ENCODE measurements at places on chromosomes 2 and 18. TPM values are rescaled to one million over a fixed set of nuclear protein-coding genes. Genes with fewer than 3 reads are reported as not detected.

The PLGLB2 gene
- total RNA-seq: 0.19 TPM

The RAB6C gene
- total RNA-seq: not detected

The PDE1A gene
- 0.17 TPM for total RNA-seq

The HOXD8 gene
- total RNA-seq: 6.2 TPM

The IL1F10 gene
- 0.09 TPM for total RNA-seq

The TRIB2 gene
- total RNA-seq: 1.1 TPM

The GRP gene
- not detected for total RNA-seq

The GALNT3 gene
- not detected for total RNA-seq
